Fibroblast of lung (primary cell): ENCODE measurements at places on chromosomes 11 and 22.

- DNase-seq, result no peak
Measured at GRCh38 chr11:63719001-63719400, 37.7 kb downstream of the RTN3 start.

DNA sequence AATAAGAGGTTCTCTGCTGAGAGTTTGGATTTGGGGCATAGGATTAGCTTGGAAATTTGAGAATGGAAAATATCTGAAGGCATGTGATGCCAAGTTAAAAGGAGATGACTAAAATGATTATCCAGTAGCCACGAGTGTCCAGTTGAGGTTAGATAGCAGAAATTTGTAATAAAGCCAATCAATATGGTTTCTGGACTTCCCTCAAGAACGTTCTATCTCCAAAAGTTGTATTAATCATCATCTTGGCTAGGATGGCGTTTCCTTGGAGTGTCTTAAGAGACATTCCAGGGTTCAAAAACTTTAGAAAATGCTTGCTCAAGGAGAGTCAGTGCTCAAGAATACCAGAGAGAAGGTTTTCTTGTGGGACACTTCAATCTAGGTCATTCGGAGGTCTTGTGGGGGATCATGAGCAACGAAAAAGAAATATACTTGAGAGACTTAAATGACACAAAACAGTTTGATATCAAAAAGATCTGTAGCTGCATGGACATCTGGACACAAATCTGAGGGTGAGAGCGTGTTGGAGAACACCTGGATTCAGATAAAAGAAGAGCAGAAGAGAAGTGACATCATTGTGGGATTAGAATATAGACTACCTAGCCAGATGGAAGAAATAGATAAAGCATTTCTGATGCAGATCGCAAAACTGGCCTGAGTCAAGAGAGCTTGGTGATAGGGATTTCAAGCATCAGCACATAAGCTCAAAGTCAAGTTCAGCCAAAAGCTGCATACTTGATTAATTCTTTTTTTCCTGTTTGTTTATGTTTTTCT, 97.7 kb downstream of the ARFGAP2 start:
- no peak for DNase-seq

GRCh38 chr11:34324466-34324865, 33.3 kb downstream of the ABTB2 start:
- no peak for DNase-seq

GRCh38 chr11:63873311-63873710, 34.4 kb downstream of the MARK2 start:
- DNase-seq, result no peak

DNA sequence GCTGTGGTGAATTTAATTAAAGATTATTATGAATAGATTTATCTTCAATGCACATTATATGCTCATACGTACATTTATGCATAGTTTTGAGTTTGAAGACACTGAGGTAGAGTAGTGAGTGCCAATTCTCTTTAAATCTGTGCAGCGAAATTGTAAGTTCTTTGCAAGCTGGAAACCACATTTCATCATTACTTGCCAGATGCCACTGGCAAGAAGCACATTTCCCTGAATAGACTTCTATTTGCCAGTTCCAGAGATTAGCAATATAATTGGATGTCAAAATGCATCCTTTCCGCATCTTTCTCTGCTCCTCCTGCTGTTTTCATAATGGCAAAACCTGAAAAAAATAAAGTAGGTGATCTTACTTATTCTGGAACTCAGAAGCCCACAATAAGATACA, 448.0 kb downstream of the LUZP2 start:
- DNase-seq, result peak; percentile 5

DNA sequence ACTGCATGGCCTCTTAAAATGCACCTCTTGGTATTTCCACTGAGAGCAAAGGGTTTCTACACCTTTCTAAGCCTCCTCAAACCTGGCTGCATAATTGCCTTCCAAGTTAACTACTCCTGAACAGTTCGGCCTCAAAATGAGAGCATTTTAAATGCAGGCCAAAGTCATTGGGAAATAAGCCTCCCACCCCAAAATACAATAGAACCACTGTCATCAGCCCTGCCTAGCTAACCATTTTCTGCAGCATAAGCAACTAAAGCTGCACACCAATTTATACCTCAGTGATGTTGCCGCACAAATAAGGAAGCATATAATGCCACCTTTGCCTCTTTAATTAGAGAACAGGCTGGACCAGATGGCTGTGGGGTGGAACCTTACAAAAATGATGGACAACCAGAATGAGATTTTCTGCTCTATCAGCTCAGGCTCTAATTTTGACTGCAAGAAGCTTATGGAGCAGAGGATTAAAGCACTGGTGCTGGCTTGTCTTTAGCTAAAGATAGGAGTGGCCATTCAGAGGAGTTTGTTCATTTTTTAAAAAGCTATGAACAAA, 4.3 kb downstream of the TOB2 start:
- no peak for DNase-seq

- DNase-seq, result peak; percentile 50
Measured at GRCh38 chr11:122809866-122810265, 28.4 kb upstream of the CRTAM start.

- no peak for DNase-seq
Measured at GRCh38 chr11:120759046-120759445, 247.5 kb downstream of the GRIK4 start.

DNA sequence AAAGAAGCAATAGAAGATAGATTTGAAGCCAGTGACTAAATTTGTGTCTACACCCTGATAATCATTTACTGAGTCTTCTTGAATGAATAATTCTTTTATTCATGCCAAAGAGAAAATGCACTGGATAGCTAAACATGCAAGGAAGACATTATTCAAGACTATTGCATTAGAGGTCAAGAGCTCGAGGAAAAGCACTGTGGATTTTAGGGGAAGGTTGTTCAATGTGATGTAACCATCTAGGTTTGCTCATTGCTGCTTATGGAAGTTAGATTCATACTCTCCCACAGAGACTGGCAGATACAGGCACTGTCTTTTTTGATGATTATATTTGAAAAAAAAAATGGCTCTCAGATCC, 682.1 kb downstream of the KCNA4 start:
- no peak for DNase-seq

GRCh38 chr11:71131861-71132260, 120.5 kb downstream of the SHANK2 start:
- no peak for DNase-seq

GRCh38 chr11:103875855-103876510, 160.5 kb upstream of the DDI1 start:
- no peak for DNase-seq

DNA sequence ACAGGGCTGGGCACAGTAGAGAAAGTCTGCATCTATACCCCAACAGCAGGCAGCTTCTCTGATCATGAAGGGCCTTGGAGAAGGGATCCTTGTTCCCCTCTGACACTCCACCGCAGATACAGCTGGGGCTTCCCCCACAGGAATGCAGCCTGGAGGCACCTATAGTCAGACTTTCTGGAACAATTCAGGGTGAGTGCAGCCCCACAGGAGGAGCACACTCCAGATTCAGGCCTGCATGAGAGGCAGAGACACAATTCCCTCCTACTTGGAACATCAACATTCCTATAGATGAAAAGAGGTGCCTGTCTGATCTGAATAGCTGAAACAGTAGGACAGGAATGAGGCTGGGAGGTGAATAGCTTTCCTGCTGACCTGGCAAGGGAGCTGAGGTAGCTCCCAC, 1298.0 kb upstream of the CNTN5 start:
- DNase-seq, result peak; percentile 24

- DNase-seq, result no peak
Measured at GRCh38 chr11:83715927-83716535, 429.9 kb upstream of the CCDC90B start.

DNA sequence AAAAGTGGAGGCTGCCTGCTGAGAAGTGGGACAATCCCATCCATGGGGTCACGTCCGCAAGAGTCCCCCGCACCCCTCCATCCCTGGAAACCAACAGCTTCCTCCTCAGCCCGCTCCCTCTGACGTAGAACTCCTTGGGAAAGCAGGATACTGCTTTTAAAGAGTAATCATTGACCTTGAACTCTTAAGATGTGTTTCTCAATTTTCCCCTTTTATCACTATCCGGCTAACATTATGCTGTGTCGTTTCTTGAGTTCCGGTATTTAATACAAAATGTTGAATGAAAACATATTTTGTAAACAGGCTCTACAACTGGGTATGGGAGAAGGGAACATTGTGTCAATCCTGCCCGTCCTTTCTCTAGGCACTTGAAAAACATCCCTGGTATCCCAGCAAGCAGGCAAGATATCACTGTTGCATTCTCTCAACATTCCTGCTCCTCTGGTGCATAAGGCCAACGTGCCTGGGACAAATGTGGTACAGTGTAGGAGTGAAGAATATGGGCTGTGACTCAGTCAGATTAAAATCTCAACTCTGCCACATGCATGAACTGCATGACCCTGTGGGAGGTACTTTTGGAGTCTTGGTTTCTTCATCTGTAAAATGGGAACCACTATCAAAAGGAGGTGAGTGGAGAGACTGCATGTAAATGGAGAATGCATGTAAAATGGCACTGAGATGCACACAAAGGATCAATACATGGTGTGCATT, 52.8 kb downstream of the WT1 start:
- DNase-seq, result peak; percentile 32

DNA sequence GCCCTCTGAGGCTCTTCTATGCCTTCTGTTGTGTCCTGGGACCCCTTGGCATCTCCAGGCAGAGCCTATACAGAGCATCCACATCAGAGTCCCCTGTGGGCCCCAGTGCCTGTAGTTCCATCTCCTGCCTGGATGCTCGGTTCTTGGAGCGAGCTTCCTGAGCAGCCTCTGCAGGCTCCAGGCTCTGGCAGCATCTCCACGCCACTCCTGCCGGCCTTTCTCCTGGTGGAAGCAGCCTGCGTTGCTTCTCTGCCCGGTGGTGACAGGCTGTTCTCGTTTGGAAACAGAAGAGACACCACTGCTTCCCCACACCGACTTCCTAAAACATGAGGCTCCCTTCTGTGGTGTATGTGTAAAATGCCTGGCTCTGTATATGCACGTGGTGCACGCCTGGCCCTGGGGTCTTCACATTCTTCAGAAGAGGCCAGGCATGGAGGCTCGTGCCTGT, 52.8 kb downstream of the BCR start:
- DNase-seq, result peak; percentile 31
